Renal cortex interstitium (tissue), 15 donors: ENCODE measurements at places on chromosomes 7 and 10.

- no peak for DNase-seq
Measured at GRCh38 chr10:35006836-35007235, 83.3 kb downstream of the CUL2 start.

DNA sequence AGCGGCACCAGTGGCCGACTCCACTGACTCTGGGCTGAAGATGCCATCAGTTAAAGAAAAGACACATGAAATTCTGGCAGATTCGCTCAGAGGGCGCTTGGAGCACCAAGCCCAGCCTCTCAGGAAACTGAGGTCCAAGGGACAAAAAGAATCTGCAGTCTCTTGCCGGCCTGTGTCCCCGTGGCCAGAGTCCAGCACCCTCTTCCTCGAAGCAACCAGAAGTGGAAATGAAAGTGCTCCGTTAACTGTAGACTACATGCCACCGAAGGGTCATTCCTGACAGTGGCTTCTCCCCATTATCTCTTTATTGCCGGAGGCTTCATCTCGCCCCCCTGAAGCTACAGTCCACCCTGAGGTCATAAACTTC is 1.0 kb upstream of the CHST15 start:
- DNase-seq, result no peak

DNA sequence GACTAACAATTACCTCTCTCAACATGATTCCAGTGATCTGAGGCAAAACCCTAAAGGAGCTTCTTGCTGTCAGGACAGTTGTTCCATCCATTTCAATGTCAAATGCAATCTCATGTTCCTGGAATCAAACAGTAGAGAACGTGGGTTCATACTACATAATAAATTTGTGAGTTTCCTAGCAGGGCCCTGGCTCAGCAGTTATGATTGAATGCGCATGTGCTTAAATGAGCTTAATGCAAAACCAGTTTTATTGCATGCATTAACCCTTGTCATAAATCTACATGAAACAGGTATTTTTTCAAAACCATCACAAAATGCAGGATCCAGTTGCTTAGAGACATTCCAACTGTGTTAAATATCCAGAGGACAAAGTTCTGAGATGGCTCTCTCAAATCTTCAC is 225.4 kb upstream of the TMEM72 start:
- no peak for DNase-seq

- DNase-seq, result no peak
Measured at GRCh38 chr10:116687633-116688032, 54.7 kb downstream of the HSPA12A start.

DNA sequence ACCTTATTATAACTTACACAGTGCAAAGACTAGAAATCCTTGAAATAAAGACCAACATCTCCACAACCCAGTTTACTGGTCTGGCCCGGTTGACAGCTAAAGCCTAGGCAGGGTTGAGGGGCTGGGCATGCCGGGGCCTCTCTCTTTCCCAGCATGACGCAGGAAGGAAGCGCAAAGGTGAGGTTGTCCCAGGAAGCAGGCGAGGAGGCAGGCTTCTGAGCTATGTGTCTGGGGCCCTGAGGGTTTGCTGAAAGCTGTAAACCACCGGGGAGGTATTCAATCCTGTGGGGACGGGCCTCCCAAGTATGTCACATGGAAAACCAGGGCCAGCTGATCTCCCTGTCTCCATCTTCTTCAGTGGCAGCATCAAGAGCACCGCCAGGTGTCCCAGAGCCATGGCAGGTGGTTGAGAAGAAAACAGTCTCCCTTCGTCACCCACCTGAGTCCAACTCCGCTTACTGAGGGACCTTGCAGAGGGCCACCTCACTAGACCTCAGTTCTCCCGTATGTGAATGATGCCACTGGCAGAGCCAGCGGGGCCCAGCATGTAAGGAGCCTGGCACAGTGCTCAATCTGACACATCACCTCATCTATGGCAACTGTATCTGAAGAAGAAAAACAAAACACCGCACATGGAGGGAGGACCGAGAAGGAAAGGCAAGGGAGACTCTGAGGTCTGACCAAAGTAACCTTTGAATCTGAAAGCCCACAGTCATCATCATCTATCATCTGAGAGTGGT is 49.5 kb downstream of the FAM53B start:
- no peak for DNase-seq

- DNase-seq, result no peak
Measured at GRCh38 chr7:22008683-22009082, 63.0 kb upstream of the CDCA7L start.

GRCh38 chr7:148585399-148585798 is 5.2 kb upstream of the C7orf33 start:
- no peak for DNase-seq

DNA sequence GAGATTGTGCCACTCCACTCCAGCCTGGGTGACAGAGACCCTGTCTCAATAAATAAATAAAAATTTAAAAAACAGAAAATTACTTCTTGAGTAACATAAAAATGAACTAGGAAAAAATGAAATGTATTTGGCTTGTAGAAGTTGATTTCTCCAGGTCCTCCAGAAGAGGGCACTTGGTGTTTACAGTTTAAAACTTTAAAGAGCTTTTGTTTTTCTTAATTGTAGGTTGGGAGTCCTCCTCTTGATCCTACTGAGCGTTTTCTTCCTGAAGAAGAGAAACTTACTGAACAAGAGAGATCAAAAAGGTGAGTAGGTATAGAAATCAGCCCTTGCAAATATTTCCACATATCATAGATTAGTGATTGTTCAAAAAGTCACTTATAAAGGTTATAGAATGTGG is 16.2 kb downstream of the KIFBP start:
- no peak for DNase-seq

DNA sequence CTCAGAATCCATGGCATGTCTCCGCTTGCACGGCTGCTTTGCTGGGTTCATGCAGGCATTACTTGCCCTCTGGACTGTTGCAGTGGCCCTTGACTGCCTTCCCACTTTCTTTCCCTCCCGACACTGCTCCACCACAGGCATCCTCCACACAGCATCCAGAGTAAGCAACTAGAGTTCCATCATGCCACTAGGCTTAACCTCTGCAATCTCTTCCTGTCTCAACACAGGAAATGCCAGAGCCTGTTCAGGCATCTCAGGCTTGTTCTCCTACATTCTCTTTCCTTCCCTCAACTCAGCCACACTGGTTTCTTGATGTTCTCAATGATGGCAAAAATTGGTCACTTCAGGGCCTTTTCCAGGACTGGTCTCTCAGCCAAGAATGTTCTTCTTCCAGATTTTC is 284.5 kb upstream of the KLF6 start:
- DNase-seq, result no peak

DNA sequence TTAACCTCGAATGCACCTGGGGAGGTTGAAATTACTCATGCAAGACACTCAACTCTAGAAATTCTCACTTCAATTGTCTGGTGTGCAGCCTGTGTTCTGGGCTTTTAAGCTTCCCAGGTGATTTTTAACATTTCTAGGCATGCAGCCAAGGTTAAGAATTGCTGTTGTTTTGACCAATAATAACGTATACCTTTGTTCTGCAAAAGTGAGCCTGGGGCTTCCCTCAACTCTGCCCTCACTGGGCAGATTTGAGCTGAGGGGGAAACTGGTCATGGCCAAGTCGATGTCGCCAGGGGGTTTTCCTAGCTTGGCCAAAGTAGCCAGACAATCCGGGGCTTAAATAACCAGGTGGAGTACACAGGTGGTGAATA is 568 bp downstream of the PRSS2 start:
- peak; percentile 2 for DNase-seq

- DNase-seq, result no peak
Measured at GRCh38 chr7:134761266-134761665, 18.2 kb upstream of the CALD1 start.

DNA sequence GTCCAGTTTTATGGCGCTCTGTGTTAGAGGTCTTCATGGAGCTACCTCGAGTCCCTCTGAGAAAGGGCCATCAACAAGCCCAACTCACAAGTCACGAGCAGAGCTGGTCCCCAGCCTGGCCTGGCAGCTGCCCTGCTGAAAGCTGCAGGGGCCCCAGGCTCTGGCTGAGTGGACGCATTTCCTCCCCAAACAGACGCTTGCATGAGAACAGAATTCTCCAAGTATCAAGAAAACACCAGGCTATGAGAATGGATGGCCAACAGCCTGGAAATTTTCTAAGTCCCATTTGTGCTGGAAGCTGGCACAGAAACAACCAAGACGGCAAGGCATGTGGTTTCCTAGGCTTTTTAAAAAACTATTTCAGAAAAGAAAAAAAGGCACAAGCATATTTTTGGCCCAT is 114.8 kb downstream of the FAM53B start:
- no peak for DNase-seq
